ENCODE measurements at places on chromosomes 6 and 20. TPM values are rescaled to one million over a fixed set of nuclear protein-coding genes. Genes with fewer than 3 reads are reported as not detected.

DNA sequence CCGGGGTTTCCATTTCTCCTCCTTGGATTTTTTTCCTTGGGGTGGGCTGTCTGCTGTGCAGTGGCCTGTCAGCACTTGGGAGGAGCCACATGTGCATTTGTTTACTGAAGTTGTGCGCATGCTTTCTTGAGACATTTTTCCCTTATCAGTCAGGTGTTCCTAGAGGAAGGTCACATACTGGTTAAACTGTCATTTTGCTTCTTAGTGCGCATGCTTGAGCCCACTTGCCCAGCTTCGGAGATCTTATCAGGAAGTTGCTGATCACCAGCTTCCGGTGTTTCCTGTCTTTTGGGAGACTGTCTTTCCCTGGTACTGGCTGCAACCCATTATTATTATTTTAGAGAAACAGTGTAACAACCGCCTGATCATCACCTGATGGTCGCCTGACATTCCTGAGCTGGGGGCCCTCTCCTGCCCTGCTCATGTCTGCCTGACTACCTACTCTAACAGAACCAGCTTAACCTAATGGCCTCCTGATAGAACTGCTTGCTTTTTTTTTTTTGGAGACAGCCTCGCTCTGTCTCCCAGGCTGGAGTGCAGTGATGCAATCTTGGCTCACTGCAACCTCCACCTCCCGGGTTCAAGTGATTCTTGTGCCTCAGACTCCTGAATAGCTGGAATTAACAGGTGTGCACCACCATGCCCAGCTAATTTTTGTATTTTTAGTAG lies 378 bp upstream of the ERVFRD-1 start:
- peaks cover 12% of the 10 kb centered on the region for H3K4me1 ChIP-seq
- H3K36me3 ChIP-seq, result no peaks in the 10 kb centered on the region
- DNase-seq, result peak; percentile 43
- no peak overlapping the region for H3K27ac ChIP-seq
- no peaks in the 10 kb centered on the region for H3K27me3 ChIP-seq
- no peak overlapping the region for H3K4me3 ChIP-seq

The TCF15 gene
- total RNA-seq, result 1.3 TPM

- no peaks in the 10 kb centered on the region for H3K27me3 ChIP-seq
- H3K27ac ChIP-seq, result no peak overlapping the region
- peaks cover 2% of the 10 kb centered on the region for H3K36me3 ChIP-seq
- DNase-seq, result no peak
- peaks cover 11% of the 10 kb centered on the region for H3K4me1 ChIP-seq
These were observed 161.7 kb downstream of the DTNBP1 start for GRCh38 chr6:15500901-15501825.

The WFDC12 gene
- total RNA-seq, result not detected

DNA sequence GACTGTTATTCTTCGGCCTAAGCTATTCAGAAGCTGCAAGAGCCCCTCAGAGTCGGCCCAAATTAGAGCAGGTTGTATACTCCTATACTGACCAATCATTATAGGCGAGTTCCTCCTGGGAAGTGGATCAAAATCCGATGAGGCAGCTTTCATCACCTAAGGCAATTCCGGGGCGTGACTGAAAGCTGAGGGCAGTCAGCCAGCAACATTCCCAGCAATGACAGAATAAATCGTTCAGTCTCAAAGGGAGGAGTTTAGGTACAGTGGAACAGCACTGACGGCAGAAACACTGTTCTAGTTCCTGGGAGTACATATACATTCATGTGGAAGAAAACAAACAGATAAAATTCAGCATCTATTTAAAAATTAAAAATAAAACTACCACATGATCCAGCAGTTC lies 10.8 kb downstream of the HLA-DQB2 start:
- no peaks in the 10 kb centered on the region for H3K4me1 ChIP-seq
- H3K4me3 ChIP-seq, result no peak overlapping the region
- no peak overlapping the region for H3K27ac ChIP-seq
- H3K36me3 ChIP-seq, result no peaks in the 10 kb centered on the region
- no peak for DNase-seq

The KIAA1755 gene
- 0.51 TPM for total RNA-seq

DNA sequence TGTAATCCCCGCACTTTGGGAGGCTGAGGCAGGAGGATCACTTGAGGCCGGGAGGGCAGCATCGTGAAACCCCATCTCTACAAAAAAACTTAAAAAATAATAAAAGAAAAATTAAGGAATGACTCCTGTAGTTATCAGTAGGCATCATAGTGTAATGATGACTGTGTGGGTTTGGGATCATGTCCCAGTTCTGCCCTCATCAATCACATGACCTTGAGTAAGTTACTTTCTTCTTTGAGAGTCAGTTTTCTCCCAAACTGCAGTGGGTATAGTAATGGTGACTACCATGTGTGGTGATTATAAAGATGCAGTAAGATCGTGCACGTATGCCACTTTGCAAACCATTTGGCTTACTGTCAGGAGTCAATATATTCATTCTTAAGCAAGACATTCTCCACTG lies 89.2 kb downstream of the TXNDC5 start:
- no peak for DNase-seq
- H3K27me3 ChIP-seq, result no peaks in the 10 kb centered on the region
- H3K36me3 ChIP-seq, result peaks cover 21% of the 10 kb centered on the region
- peaks cover 50% of the 10 kb centered on the region for H3K4me1 ChIP-seq
- no peak overlapping the region for H3K4me3 ChIP-seq

The SPATA25 gene
- total RNA-seq, result not detected

GRCh38 chr6:157267654-157268053 lies 55.7 kb downstream of the TMEM242 start:
- no peaks in the 10 kb centered on the region for H3K36me3 ChIP-seq
- no peak overlapping the region for H3K4me3 ChIP-seq
- H3K27me3 ChIP-seq, result no peaks in the 10 kb centered on the region

The DYNLT1 gene
- 162 TPM for total RNA-seq

GRCh38 chr20:3994125-3994524 lies 21.2 kb downstream of the RNF24 start:
- no peaks in the 10 kb centered on the region for H3K27me3 ChIP-seq
- H3K4me1 ChIP-seq, result no peaks in the 10 kb centered on the region
- H3K4me3 ChIP-seq, result no peak overlapping the region

The EBF4 gene
- total RNA-seq, result 3.0 TPM

- H3K4me1 ChIP-seq, result peaks cover 3% of the 10 kb centered on the region
- peak; percentile 35 for DNase-seq
- no peaks in the 10 kb centered on the region for H3K36me3 ChIP-seq
These were observed 8.3 kb upstream of the FOXC1 start for GRCh38 chr6:1601158-1602048.

DNA sequence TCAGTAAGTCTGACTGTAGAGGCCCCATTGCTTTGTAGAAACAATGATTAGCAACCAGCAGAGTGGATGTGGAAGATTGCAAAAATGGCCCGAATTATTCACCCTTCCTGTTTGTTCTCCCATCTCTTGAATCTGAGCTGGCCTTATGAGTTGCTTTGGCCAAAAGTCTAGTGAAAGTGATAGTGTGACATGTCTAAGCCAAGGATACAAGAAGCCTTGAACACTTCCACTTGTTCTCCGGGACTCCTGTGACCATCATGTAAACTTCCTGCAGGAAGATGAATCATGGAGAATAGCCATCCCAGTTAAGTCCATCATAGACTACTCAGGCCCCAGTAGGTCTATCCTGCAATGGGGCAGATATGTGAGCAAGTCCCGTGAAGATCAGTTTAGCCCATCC lies 252.0 kb upstream of the JAG1 start:
- H3K36me3 ChIP-seq, result no peaks in the 10 kb centered on the region
- no peaks in the 10 kb centered on the region for H3K27me3 ChIP-seq
- H3K4me3 ChIP-seq, result no peak overlapping the region
- peaks cover 39% of the 10 kb centered on the region for H3K4me1 ChIP-seq
- DNase-seq, result peak; percentile 77

The RIMS1 gene
- total RNA-seq, result 0.44 TPM

DNA sequence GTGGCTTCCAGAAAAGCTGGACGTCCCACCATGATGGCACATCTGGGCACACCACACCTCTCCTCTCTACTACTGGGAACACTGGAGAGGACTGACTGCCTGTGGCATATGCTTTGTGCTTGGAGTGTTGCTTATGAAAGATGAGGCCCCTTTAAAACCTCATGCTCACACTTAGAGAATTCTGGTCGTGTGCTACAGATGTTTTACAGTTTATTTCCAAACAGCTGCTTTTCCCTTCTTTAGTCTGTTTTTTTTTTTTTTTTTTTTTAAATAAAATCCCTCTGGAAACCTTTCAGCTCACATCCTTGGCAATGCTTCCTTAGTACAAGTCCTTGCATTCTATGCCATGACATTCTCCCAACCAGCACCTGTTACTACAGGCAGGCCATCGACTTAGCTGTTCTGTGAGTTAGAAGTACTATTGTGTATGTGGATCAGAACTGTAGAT lies 60.3 kb downstream of the BMP6 start:
- H3K4me3 ChIP-seq, result no peak overlapping the region
- peaks cover 7% of the 10 kb centered on the region for H3K36me3 ChIP-seq
- H3K27me3 ChIP-seq, result no peaks in the 10 kb centered on the region
- no peak overlapping the region for H3K27ac ChIP-seq
- DNase-seq, result no peak

The GCNT2 gene
- total RNA-seq, result 11.4 TPM

GRCh38 chr6:95587989-95588388 lies 10.7 kb downstream of the MANEA start:
- no peaks in the 10 kb centered on the region for H3K27me3 ChIP-seq
- H3K4me3 ChIP-seq, result no peak overlapping the region
- no peak overlapping the region for H3K27ac ChIP-seq
- no peaks in the 10 kb centered on the region for H3K36me3 ChIP-seq
- DNase-seq, result no peak

The MYLK2 gene
- total RNA-seq, result 2.7 TPM

The PPP1R3G gene
- 0.09 TPM for total RNA-seq

The LPA gene
- not detected for total RNA-seq

DNA sequence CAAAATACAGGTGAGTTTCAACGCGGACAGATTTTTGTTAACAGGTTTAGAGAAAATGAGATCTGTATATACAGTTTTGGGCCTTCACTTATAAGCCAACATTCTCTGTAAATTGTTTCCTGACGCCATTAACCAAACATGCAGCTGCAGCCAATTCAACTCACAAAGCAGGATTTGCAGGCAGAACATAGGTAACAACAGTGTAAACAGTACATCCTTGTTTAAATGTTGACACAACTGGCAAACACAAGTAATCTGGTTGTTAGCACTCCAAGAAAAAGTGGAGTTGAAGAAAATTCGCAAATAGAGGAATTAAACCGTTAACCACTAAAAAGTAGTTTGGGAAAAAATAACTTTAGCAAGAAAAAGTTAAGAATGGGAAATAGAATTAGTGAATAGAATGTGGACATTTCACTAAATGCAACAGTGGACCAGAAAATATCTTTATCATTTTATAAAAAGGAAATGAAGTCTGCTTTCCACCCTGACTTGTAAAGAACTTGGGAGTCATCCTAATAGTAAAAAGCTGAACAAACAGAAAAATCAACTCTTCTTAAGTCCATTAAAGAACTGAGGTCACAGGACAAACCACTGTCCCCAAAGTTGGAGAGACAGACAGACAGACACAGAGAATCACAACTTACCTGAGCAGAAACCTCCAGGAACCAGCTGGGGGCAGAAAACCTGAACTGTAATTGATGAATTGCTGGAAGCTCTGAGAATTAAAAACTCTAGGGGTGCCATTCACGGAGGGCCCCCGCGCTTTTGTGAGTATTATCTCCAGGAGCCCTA lies 10.1 kb downstream of the SMIM28 start:
- H3K4me3 ChIP-seq, result no peak overlapping the region
- H3K36me3 ChIP-seq, result no peaks in the 10 kb centered on the region
- H3K27ac ChIP-seq, result no peak overlapping the region
- no peak for DNase-seq
- no peaks in the 10 kb centered on the region for H3K4me1 ChIP-seq

DNA sequence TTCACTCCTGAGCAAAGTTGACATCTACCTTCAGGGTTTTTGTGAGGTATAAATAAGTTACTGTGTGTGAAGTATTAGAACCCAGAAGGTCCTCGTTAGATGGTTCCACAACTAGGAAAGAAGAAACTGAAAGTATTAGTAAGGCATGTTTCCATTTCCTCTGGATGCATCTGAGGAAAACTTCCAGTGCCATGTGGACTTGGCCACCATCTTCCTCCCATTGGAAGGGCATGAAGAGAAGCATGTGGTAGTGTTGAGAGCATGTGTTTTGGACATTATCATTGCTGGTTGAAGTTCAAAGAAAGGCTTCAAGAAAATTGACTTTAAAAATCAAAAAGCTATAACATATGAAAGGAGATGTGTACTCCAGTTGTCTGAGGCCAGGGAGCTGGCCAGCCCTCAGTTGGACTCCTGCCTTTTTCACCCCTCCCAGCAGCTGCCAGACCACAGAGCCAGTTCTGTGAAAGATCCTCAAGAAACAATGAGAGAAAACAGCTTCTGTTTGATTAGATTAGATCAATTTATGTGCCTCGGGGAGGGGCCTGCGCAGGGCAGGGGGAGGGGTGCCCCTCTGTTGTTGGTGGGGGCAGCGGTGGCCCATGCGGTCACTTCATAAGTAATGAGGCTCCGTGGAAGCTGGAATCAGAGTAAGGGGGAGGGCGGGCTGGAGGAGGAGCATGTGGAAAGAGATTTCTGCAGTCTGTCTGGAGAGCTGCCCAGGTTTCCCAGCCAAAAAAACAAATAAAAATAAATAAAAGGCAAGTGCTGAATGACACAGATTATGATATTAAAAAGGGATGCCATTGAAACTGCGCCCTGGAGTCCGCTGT lies 154.0 kb downstream of the JARID2 start:
- H3K4me3 ChIP-seq, result no peak overlapping the region
- peaks cover 5% of the 10 kb centered on the region for H3K4me1 ChIP-seq
- no peak overlapping the region for H3K27ac ChIP-seq
- no peaks in the 10 kb centered on the region for H3K27me3 ChIP-seq
- DNase-seq, result peak; percentile 87

- H3K27me3 ChIP-seq, result no peaks in the 10 kb centered on the region
- H3K27ac ChIP-seq, result no peak overlapping the region
- no peak overlapping the region for H3K4me3 ChIP-seq
- DNase-seq, result no peak
These were observed 79.6 kb upstream of the AHI1 start for GRCh38 chr6:135577059-135577538.

DNA sequence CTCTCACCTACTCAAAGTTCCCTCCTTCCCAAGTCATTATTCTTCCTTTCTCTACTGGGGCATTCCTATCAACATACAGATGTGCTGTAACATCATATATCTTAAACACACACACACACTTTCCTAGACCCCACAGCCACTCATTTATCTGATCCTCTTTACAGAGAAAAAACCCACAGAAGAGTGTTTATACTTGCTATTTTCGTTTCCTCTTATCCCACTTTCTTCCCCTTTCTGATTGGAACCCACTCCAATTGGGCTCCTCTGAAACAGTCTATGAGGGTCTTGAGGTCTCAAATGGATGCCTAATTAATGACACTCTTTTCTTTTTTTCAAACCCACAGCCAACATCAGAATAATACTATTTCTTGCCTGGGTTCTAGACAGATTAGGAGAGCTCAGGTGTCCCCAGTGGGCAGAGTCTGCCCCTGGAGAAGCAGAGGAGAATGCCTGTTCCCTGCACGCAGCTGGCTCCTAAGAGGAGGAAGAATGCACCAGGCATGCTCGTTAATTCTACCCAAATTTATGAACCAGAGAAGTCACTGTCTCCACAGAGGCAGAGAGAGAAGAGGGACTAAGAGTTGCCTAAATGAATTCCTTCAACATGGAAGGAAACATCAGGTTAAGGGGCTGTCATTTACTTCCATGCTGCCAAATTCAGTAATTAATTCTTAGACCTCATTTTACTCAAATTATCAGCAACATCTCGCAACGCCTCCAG lies 65.9 kb downstream of the CRYBG1 start:
- H3K4me1 ChIP-seq, result no peaks in the 10 kb centered on the region
- H3K27ac ChIP-seq, result no peak overlapping the region
- peaks cover 5% of the 10 kb centered on the region for H3K27me3 ChIP-seq
- no peak for DNase-seq
- H3K36me3 ChIP-seq, result no peaks in the 10 kb centered on the region

GRCh38 chr6:98014442-98015201 lies 731.6 kb upstream of the MMS22L start:
- H3K4me1 ChIP-seq, result no peaks in the 10 kb centered on the region
- no peaks in the 10 kb centered on the region for H3K36me3 ChIP-seq
- H3K27me3 ChIP-seq, result no peaks in the 10 kb centered on the region
- no peak overlapping the region for H3K4me3 ChIP-seq
- no peak for DNase-seq
